ENCODE measurements at places on chromosomes 4 and X. TPM values are rescaled to one million over a fixed set of nuclear protein-coding genes. Genes with fewer than 3 reads are reported as not detected.

The CLCN4 gene
- polyA plus RNA-seq = 0.67 TPM

The SLC7A11 gene
- polyA plus RNA-seq = 0.20 TPM

The MXRA5 gene
- polyA plus RNA-seq = 0.05 TPM

The PPP1R3F gene
- polyA plus RNA-seq = 1.9 TPM

The AWAT2 gene
- not detected for polyA plus RNA-seq

The TLR10 gene
- polyA plus RNA-seq = not detected

The TACR3 gene
- polyA plus RNA-seq = not detected

Data from aorta (tissue), 5 donors.